Iris pigment epithelial cell (primary cell): ENCODE measurements at places on chromosomes 3 and 15.

DNA sequence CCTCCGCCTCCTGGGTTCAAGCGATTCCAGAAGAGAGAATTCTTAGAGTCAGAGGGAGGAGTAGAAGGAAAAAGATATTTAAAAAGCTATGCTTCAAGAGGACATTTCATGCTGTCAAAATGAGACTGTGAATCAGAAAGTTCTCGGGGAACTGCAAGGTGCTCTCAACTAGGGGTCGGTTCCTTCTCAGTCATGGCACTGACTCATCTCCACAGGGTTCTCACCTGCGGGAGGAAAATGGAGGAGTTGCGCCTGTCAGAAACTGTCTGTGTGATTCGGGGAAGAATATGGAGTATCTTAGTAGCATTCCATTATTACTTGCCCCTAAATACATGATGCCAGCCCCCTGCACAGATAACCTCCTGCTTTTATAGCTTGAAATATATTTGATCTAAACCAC is 47.4 kb downstream of the APH1B start:
- no peak for DNase-seq

- no peak for DNase-seq
Observed at GRCh38 chr3:11545186-11545851, 98.4 kb downstream of the VGLL4 start.

DNA sequence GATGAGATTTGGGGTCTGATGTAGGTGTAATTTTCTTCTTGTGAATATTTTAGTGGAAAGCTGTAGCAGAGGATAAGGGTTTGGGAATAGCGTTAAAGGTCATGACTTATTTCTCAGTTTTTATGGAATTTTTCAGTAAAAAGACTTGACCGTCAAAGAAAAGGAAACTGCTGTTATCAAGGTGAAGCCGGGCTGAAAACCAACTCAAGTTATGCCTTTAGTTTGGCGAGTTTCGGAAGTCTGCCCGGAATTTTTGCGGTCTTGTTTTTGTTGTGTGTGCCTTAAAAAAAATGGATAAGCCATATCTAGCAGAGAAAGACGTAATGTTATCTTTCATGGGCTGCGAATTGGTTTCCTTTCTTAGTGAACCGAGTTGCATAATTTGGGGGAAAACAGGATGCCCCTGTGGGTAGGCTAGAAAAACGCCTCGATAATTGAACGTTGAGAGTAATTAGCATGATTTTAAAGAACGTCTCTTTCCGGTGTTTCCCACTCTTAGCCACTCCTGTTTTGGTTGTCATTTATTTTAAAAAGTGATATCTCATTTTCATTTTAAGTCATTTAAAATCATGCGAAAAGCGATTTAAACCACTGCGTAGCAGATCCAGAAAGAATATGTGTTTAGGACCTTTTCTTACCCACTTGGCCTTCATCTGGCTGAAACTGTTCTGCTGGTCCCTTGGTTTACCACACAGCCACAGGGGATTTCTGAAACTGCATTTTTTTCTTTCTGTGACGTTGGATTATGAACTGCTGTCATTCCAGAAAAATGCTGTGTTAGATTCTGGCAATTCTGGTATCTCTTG is 1.1 kb downstream of the NFKBIZ start:
- peak; percentile 80 for DNase-seq

- DNase-seq: no peak
Observed at GRCh38 chr15:78977591-78978347, 32.9 kb upstream of the CTSH start.

GRCh38 chr15:82100111-82100929 is 54.5 kb upstream of the MEX3B start:
- peak; percentile 68 for DNase-seq

DNA sequence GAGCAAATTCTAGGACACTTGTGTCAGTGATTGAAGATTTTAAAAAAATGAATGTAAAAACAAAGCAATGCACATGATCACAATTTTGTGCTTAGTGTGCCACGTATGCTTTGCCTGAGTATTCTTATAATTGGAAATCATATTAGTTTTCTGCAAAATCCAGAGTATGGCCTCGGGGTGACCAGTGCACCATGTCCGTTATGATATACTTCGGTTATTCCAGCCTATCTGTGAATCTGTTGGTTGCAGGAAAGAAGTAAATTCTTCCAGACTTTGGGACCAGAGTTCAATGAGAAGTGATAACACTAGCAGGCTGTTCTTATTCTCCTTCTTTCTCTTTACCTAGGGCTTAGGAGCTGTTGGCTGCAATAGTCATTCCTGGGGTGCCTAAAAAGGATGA is 152.0 kb upstream of the TMC3 start:
- DNase-seq: no peak

DNA sequence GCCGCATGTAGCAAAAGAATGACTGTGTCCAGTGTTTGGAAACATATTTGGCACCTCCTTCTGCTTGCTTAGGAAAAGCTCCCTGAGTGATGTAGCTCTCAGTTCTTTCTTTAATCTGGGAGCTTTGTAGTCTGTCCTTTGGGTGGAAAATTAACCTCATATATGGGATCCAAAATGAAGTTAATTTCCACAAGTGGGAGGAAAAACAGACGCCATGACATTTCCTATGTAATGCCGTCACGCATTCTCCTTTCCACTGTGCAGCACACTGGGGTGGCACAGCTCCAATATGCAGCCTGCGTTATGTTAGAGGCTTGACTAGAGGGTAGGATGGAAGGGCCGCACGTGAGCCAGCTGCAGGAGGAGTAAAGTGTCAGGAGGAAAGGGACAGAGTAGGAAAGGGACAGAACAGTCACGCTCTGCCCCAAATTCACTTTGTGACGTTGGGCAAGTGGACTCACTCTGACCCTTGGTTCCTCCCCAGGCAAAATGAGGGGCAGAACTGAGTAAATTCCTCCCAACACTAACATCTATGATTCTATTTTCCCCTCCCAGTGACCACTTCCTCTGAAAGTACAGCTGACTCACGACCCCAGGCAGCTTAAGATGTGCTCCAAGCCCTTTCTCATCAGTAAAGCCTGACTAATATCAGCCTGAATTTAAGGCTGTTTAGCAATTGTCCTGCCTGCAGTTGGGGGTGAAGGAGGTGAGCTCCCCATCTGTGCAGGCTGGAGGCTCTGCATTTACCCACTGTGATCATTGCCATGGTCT is 176.5 kb upstream of the PFN2 start:
- peak; percentile 99 for DNase-seq

- DNase-seq: no peak
Observed at GRCh38 chr3:63631670-63632069, 20.8 kb upstream of the SNTN start.

GRCh38 chr15:79474252-79474651 is 42.1 kb downstream of the MINAR1 start:
- peak; percentile 3 for DNase-seq

DNA sequence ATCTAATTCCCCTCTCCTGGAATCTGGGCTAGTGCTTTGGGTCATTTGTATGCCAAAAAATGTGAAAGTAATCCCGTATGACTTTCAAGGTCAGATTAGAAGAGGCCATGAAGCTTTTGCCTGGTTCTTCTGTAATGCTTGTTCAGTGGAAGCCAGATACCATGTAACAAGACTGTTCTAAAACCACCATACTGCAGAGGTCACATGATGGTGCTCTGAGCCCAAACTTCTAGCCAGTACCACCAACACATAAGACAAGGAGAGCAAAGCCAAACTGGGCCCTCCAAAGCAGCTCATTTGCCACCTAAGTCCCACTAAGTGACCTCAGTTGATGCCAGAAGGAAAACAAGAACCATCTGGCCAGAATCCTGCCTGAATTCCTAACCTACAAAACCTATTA is 64.3 kb upstream of the MELTF start:
- no peak for DNase-seq

- no peak for DNase-seq
Observed at GRCh38 chr3:120659834-120660233, 22.2 kb downstream of the HGD start.

DNA sequence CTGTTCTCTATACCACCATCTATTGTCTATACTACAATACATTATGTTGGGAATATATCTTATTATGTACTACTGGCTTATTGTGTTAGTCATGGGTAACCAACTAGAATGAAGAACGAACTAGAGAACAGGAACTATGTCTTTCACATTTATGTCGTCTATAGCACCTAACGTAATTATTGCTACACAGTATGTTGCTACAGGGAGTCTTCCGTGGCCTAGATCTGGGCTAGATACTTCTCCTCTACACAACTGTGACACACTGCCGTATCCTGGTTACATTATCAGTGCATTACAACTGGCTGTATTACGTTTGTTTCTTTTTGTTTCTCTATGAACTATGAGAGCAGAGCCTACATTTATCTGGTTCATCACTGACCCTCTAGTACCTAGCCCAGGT is 34.0 kb downstream of the SCG5 start:
- DNase-seq: no peak

- DNase-seq: no peak
Observed at GRCh38 chr15:60003243-60004008, 685 bp upstream of the FOXB1 start.

- DNase-seq: peak; percentile 97
Observed at GRCh38 chr3:78604341-78604740, 1163.5 kb downstream of the ROBO1 start.

GRCh38 chr15:68617001-68617400 is 38.2 kb downstream of the CORO2B start:
- no peak for DNase-seq

GRCh38 chr15:90834626-90835025 is 33.8 kb upstream of the FURIN start:
- DNase-seq: no peak

DNA sequence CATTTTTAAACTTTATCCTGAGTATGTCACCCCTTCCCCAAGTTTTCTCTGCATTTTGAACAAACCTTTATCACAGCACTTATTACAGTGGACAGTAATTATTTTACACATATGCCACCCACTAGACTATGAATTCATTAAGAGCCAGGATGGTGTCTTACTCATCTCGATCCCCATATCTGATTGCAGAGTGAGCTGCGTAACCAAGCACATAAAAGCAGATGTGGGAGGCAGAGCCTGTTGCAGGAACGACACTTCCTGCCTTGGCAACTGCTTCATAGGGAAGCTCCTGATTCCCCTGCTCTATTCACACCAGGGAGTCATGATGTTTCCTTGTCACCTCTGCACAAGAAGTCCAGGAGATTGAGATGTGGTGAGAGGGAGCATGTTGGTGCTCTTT is 91.1 kb downstream of the MINAR1 start:
- DNase-seq: no peak
